AG10803 (cell line): ENCODE measurements at places on chromosomes 2 and 18.

- DNase-seq, result no peak
Measured at GRCh38 chr18:36392979-36393287, 95.4 kb downstream of the FHOD3 start.

GRCh38 chr2:208268156-208268952 lies 2.3 kb downstream of the PIKFYVE start:
- DNase-seq, result no peak

- DNase-seq, result no peak
Measured at GRCh38 chr2:16223161-16223840, 283.0 kb downstream of the MYCN start.

- peak; percentile 47 for DNase-seq
Measured at GRCh38 chr2:48852938-48853337, 97.4 kb upstream of the LHCGR start.

GRCh38 chr2:133788386-133788785 lies 220.1 kb upstream of the NCKAP5 start:
- DNase-seq, result peak; percentile 30

GRCh38 chr2:181904022-181904632 lies 12.6 kb downstream of the ITPRID2 start:
- peak; percentile 25 for DNase-seq

DNA sequence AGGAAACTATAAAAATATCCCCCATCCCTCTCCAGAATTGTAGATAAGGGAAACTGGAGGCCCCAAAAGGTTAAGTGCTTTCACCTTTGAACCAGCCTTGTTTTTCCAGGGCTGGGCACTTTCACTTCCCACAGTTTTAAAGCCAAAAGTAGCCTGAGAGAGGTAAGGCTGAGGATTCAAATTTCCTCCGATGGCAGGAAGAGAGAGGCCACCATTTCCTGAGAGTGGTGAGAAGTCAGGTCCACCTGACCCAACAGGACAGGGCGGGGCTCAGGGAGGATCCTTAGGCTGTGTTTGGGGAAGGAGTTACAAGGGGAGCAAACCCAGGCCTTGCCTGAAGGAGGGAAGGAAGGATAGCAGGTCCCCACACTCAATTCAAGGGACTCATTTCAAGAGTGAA lies 4.7 kb upstream of the TEX261 start:
- no peak for DNase-seq

GRCh38 chr2:197244349-197244748 lies 66.2 kb downstream of the ANKRD44 start:
- no peak for DNase-seq

DNA sequence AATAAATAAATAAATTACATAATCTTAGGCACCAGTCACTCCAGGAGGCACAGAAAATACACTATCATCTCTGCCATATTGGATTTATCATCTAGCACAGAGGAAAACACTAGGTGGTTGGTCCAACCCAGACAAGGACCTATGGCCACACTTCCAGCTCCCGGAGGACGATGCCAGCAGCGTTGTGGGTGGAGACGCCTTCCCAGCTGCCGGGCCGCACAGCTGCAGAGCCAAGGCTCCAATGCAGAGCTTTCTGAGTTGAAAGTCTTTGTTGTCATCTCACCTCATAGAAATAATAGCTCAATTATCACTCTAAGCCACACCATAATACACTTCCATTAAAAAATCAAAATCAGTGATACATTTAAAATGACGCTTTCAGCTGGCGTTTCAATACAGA lies 457.1 kb upstream of the SALL3 start:
- DNase-seq, result no peak

DNA sequence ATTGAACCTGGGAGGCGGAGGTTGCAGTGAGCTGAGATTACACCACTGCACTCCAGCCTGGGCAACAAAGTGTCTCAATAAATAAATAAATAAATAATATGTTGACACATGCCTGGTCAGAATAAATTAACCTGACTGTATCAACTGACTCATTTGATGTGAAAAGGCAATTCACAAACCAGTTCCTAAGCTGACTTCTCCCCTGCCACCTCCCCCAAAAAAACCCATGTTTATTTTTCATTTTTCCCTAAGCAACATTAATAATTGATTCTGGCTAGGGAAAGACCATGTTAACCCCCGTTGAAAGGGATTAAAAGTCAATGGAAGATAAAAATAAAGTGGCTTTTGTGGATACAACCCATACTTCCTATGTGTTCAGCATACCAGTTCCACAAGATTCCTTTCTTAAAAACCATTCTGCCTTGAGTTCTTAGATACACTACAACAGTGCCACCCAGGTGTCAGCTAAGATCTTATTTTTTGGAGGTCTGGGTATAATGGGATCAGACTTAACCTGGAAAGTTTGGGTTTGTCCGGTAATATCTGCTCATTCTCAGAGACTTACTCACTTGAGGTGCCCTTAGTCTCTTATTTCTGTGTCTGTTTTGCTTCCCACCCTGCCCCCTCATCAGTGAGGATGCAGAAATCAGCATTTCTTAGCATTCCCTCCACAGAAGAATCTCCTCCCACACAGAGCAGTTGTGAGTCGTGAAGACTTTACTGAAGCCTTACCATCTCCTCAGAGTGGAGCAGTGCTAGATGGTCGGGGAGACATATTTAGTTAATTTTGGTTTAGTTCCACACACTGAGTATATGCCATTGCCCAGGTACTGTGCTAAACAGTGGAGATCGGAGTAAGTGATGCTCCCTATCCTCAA lies 10.1 kb upstream of the MCFD2 start:
- DNase-seq, result no peak

- DNase-seq, result peak; percentile 46
Measured at GRCh38 chr2:99878581-99879350, 263.6 kb downstream of the AFF3 start.

- DNase-seq, result peak; percentile 92
Measured at GRCh38 chr2:157692768-157693167, 64.1 kb upstream of the ACVR1C start.
